ENCODE measurements at places on chromosomes 1 and 21.

DNA sequence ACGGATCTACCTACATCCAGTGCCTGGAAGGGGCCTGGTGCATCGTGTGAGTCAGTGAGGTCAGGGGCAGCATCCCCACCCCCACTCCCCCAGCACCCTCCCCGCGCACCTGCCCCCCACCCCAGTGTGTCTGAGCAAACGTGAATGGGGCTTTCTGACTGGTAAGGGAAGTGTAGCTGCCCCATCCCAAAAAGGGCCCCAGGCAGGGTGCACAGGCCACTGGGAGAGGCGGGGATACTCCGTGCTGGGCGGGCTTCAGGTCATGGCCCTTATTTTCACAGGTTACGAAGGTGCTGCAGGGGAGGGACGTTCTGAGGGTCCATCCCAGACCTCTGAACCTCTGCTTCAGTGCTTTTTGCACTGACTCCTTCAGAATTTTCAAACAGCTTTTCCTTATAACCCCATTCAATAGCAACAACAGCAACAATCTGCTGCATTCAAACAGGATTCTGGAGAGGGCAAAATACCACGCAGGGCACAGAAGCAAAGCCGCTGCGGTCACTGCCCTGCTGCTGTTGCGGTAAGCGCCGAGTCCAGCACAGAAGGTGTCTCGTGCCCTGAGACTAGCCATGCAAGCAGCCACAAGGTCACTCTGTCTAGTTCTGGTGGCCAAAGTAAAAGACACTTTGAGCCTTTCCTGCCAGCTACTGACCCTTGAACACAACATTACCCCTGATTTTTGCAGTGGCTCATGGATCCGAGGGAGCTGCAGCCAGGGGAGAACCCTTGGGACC is 10.3 kb downstream of the TTC34 start:
- no peak for DNase-seq

GRCh38 chr1:171744986-171745385 is 3.1 kb upstream of the VAMP4 start:
- no peak for DNase-seq

GRCh38 chr1:170518965-170519364 is 13.0 kb upstream of the GORAB start:
- DNase-seq = no peak

DNA sequence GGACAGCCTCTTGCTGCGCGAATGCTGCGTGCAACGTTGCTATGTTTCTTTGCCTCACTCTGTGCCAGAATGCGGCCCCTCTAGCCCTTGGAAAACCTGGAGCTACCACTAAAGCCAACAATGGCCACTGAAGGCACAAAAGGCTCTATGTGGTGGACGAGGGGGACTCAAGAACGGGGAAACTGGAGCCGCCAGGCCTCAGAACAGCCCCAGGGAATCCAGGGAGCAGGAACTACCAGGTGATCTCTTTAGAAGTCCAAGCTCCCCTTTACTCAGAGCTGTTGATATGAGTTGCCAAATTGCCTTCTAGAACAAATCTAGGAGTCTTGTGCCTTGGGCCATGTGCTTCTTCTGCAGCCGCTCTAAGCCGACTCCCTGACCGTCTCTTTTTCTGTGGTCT is 113.8 kb upstream of the ERRFI1 start:
- DNase-seq = no peak

DNA sequence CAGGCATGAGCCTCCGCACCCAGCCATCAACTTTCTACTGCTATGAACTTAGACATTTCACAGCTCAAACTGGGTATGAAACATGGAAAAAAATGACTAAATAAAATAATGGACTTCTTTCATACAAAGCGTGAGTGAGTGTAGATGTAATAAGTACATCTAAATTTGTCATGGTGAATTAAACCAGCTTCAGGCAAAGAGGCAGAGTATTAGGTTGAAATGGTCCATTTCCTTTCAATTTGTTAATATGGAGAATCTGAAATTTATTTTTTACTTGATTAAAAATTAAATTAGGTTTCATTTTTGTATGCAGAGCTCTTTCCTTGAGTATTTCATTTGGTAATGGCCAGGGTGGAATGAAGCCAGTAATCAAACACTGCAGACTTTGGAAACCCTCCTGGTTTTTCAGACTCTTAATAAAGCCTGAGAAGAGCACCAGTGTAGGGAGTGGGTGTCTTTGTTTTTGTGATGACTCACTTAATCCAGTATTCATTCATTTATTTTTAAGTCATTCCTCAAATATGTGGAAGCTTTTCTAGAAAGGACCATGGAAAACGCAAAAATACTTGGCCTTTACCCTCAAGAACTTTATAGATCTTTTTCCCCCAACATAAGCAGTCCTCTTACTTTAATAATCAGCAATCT is 49.2 kb downstream of the ALG14 start:
- DNase-seq = peak; percentile 76

DNA sequence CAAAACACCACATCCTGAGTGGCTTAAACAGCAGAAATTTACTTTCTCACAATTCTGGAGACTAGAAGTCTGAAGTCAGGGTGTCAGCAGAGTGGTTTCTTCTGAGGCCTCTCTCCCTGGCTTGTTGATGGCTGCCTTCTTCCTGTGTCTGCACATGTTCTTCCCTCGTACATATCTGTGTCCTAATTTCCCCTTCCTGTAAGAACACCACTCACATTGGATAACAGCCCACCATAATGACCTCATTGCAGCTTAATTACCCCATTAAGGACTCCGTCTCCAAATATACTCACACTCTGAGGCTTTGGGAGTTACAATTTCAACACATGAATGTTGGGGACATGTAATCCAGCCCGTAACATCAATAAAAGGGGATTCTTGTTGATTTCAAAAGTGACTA is 23.4 kb downstream of the C8A start:
- peak; percentile 44 for DNase-seq

- DNase-seq = no peak
Measured at GRCh38 chr1:198179556-198179981, 22.8 kb downstream of the NEK7 start.

DNA sequence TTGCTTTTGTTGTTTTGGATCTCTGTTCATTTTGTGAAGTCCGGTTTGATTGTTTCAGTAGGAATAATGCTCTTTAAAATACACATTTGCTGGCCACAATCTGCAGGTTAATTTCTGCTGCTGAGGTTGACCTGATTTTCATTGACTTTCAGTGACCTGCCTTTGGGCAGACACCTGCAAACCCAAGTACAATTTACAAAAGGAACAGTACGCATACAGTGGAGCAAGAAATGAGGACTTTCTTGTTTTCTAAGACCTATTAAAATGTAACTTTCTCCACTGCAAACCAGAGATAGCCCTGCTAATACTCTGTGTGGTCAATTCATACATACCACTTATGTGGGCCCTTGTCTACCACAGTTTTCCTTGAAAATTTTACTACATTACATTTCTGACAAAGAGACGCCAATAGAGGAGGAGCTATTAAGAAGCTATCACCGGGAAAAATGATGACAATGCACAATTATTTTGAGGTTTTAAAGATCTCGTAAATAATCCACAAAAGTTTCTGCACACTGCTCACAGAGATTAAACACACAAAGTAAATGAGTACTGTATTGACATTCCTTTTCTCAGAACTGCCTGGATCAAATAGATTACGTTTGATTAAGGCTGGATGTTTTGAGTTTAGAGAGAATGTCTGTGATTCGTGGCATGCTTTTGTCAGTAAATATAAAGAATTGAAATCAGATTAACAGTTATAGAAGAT is 141.9 kb downstream of the SDCCAG8 start:
- DNase-seq = peak; percentile 3

DNA sequence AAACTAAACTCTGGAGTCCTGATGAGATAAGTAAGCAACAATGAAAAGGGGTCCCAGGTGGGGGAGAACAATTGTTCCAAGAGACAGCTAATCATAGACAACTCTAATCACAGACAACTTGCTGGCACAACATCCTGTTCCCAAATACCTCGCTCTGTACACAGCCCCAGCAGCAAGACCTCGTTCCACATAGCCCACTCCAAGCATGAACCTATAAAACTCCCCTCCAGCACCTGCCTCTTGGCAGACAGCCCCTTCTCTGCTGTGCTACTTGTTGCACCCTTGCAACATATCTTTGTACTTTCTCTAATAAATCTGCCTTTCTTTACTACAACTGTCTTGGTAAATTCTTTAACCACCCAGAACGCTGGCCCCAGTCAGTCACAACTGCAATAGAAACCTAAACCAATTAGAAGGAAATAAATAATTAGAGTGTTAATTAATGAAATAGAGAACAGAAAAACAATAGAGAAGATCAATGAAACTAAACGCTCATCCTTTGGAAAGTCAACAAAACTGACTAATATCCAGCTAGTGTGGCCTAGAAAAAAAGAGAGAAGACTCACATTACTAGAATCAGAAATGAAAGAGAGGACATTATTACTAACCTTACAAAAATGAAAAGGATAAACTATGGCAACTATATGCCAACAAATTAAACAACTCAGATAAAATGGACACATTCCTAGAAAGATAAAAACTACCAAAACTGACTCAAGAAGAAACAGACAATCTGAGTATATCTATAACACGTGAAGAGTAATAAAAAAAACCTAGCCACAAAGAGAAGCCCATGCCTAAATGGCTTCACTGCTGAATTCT is 36.1 kb downstream of the LRRC40 start:
- no peak for DNase-seq

DNA sequence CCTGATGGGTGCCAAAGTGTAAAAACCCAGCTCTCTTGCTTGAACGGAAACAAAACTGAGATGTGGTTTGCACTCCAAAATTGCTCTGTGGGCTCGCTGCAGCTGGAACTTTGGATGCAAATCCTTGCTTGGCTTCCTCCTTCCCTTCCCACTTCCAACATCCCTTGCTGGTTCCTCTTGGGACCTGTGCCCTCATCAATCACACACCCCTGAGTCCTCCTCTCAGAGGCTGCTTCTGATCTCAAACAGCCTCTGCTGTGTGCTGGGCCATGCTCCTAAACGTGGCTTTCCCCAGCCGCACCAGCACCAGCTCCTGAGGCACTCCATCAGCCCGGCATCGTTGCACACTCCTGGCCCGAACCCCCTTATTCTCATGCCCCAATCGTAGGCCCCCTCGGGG is 124.3 kb upstream of the RAB4A start:
- no peak for DNase-seq

DNA sequence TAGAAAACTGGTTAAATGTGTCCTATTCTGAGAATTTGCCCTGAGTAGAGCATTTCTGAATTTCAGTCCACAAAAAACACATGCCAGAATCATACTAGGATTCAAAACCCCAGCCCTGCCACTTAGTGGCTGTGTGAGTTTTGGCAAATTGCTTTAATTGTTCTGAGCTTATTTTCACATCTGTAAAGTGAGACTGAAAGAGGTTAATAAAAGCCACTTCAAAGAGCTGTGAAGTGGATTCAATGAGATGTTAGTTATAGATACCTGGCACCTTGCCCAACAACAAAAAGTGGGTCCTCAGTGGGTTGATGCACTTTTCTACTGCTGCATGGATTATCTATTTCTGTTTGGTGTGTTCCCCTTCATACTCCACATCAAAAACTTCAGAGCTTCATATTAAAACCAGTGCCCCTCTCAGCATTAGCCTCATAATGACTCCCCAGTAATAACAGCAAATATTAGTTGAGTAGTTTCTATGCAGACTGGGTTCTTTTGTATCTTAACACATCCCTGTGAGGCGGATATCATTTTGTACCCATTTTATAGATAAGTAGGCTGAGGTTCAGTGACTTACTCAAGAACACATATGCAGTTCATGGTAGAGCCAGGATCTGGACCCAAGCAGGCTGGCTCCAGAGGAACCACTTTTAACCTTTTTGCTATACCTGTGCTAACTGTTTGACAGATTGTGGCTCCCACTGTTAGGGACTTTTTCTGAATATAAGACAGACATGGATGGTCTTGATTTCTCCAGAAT is 14.2 kb upstream of the ADORA3 start:
- no peak for DNase-seq

DNA sequence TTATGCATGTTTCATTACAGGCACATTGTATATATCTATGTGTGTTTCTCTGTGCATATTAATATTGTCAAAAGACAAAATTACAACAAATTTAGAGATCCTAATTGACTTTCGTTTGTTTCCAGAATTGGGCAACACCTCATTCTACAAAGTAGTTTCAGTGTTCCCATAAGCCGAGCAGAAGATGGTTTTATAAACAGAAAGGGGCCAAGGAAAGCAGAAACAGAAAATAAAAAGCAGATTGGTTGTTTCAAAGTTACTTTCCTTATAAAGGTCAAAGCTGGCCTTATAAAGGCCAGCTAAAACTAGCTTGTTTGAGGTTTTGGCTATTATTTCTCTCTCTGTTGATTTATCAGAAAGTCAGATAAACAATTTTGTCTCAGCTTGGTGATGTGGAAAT is 116.2 kb upstream of the FGGY start:
- DNase-seq = no peak

DNA sequence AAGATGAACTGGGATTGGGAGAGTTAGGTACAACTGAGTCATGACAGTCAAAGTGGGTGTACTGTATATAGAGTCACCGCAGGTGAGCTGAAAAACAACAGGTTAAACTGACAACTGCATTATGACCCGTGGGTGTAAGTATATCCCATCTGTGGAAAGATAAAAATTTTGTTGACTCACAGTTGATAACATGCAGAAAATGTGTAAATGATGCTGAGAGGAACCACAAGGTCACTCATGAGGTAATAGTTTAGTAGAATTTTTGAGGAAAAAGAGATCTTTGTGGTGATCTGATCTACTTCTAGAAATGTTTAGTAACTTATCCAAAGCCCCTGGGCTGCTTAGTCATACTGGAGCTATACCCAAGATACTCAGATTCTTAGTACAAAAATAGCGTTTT is 838 bp downstream of the OR2C3 start:
- DNase-seq = no peak

DNA sequence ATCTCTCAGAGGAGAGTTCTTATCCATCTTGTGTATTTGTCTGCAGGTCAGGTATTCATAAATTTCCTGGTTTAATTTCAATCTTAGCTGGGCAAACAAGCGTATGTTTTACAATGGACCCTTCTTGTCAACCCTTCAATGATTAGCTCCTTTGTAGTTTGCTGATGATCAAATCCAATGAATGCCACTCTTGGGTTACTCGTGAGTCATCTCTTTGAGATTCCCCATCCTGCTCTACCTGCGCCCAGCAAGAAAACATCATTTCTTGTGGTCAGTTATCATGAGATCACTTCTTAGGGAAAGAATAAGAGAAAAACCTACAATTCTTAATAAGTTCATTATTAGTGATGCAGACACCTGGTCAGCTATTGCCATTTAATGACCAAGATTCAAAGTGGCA is 572.3 kb upstream of the PKN2 start:
- DNase-seq = no peak

GRCh38 chr1:160342526-160342925 is 524 bp downstream of the COPA start:
- no peak for DNase-seq

GRCh38 chr1:183609313-183609712 is 19.1 kb upstream of the NCF2 start:
- peak; percentile 53 for DNase-seq

GRCh38 chr1:31651089-31651420 is 6.4 kb upstream of the PEF1 start:
- no peak for DNase-seq
